ENCODE measurements at places on chromosomes 3 and 15.

GRCh38 chr3:20047976-20048883, 8.0 kb downstream of the KAT2B start:
- DNase-seq = no peak

DNA sequence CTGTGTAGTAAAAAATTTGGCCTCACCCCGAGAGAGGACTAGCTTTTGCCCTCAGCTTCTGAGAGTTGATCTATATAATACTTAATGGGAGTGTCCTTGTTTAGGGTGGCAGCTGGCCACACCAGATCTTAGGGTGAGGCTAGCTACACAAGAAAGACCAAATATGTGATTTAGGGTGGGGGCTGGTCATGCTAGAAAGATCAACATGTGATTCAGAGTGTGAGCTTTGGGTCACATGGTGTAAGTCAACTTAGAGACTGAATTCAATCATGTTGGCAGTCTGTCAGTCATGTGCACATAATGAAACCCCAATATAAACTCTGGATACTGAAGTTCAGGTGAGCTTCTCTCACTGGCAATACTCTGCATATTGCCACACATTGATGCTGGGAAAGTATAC, 120.7 kb upstream of the DAZL start:
- no peak for DNase-seq

DNA sequence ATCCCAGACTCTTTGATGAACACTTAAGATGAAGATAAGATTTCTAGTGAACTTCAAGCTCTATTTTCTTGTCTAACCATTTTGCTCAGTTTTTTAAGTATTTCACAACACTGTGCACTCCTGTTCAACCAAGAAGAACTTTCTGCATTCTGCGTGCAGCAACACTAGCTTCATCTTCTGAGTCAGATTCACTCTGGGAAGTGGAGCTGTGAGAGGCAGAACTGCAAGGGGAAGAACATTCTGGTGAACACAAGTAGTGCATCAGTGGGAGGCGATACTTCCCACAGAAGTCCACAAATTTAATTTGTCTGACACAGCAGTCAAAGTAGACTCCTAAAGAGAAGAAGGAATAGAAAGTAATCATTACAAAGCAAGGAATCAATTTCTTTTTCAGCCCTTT, 18.1 kb downstream of the LRRC58 start:
- no peak for DNase-seq

DNA sequence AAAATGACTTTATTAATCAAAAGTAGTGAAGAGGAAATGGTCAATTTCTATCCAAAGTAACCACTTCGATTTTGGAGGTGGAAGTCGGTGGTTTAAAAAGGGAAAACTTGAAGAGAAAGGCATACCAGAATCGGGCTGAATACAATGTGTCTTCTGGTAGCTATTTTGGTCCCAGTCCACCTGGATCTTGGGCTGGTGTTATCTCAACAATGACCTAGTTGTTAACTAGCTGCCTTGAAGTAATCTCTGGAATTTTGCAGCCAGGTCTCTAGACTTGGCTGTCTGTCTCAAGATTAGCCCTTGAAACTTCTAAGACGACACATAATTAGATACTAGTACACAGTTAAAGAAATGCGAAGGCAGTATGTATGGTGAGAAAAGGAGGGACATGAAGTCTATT, 409.8 kb downstream of the GRM7 start:
- DNase-seq = no peak

GRCh38 chr3:134149286-134149685, 101.4 kb downstream of the RYK start:
- no peak for DNase-seq

DNA sequence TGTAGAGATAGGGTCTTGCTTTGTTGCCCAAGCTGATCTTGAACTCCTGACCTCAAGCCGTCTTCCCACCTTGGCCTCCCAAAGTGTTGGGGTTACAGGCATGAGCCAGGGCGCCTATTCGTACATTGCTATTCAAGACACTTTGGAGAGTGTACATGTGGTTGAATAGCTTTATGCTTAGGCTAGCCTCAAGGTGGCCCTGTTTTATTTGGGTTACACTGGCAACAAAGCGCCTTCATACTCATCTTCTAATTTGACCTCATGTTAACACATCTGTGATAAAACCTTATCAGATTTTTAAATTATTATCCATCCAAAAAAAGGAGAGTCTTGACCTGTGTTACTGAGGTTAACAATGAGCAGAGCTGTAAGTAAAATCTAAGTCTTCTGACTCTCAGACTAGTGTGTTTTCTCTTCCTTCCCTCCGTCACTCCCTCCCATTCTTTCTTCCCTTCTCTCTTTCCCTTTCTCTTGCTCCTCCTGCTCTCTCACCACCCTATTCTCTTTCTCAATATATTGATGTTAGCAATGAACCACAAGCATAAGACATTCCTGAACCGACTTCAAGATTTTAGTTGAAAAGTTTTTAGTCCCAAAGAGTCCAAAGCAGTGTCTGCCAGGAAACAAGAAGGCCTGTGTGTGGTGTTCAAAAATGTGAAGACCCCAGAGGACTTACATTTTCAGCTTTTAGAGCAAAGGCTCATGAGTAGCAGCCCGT, 603.7 kb upstream of the CFAP20DC start:
- no peak for DNase-seq

DNA sequence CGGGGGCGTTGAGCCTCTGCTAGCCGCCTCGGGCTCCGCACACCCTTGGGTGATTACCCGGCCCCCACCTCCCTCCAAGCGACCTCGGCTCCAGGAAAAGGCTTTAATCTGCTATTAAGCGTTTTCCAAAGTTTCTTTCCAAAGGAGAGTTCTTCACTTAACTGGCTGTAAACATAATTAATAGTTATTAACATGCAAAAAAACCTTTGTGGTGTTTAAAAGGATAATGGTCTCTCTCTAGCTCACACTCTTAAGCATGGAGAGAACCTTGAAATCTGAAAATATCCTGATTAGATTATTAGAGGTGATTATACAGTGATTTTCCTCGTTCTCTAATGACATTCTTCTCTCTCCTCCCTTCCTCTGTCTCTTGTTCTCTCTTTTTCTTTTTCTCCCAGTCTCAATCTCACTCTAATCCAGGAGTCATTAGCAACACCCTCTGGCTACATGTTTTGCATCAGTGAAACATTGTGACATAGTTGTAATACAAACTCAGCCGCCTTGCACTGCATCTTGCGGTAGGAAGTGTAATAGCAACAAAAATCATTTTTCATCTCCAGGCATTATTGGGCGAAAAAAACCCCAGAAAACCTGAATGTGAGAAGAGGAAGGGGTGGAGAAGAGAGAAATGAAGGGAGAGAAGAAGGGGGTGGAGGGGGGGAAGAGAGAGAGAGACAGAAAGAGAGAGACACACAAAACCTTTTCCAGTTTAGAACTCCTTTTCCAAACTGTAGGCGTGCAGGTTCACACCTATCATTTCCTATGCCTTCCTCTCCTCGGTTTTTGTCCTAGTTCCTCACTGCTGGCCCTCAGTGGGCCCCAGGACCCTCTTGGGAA, 24.4 kb downstream of the NR2F2 start:
- no peak for DNase-seq

- no peak for DNase-seq
Observed at GRCh38 chr3:191333298-191333880, 3.1 kb upstream of the UTS2B start.

DNA sequence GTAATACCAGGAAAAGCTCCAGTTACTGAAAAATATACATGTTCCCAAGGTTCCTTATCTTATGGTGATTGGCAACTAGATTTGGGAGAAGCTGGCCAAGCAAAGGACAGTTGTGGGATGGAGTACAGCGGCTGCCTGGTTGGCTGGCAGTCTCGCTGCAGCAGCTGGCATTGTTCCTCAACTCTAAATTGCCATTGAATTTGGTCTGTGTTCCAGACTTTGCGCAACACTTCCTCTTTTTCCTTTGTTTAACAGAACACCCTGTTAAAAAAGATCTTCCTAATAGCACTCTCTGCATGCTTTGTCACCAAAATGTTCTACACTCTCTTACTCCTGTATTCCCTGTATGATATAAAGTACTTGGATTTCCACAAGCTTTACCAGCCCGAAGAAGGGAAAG, 420.6 kb upstream of the RBMS3 start:
- DNase-seq = no peak

- DNase-seq = no peak
Observed at GRCh38 chr3:183536238-183536880, 19.1 kb downstream of the KLHL6 start.

DNA sequence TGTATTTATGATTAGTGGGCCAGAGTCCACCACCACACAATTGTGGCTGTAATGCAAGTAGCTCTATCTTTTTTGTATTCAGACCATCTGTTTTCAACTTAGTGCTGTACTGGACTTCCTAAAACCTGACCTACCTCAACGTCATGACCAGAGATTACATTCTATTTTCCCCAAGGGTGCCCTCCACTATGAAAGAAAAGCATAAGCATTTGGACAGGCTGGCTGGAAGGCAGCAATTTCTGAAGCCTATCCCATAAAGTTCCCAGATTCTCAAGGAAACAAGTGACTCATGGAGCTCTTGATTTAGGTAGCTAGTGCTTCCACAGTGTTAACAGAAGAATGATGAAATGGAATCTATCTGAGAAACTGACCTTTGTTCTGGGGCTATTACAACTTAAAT, 75.8 kb downstream of the COL8A1 start:
- no peak for DNase-seq
